ENCODE measurements at places on chromosomes 7 and 10.

GRCh38 chr10:104472957-104473745, 119.5 kb downstream of the CFAP58 start:
- DNase-seq: no peak

- no peak for DNase-seq
Observed at GRCh38 chr10:52688899-52689298, 83.7 kb downstream of the MBL2 start.

- no peak for DNase-seq
Observed at GRCh38 chr10:3750854-3751253, 34.2 kb downstream of the KLF6 start.

GRCh38 chr10:71270301-71271220, 48.5 kb upstream of the SLC29A3 start:
- DNase-seq: no peak

GRCh38 chr7:94216944-94217461, 177.7 kb upstream of the COL1A2 start:
- no peak for DNase-seq

DNA sequence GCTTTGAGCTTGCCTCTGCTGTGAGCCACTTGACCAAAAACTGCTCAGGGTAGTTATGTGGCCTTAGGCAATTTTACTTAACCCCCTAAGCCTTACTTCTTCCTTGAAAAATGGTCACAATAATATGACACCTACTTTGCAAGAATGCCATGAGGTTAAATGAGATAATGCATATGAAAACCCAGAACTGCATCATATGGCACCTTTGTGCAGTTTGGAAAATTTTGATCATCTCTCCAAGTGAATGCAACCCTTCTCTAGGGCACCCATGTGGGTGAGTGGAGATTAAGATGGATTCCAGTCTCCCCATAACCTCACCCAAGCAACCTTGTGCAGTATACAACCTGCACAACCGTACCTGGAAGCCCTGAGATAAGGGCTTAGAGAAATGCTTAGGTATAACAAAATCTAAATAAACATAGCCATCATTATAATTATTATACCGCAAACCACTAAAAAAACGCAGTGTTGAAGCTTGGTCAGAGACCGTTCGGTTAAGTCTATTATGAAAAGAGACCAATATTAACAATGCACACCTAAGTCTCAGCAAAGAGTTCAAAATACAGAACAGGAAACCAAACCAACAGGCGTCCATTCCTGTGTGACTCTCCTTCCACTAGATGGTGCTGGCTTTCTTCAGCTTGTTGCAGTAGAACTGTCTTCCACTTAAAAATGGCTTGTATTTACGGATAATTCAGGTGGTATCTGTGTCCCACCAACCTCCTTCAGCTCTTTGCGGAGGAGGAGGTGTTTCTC, 21.0 kb upstream of the ASB15 start:
- DNase-seq: no peak

GRCh38 chr7:90180011-90180585, 25.8 kb downstream of the STEAP1 start:
- no peak for DNase-seq

GRCh38 chr7:17689361-17689902, 250.9 kb downstream of the SNX13 start:
- no peak for DNase-seq

DNA sequence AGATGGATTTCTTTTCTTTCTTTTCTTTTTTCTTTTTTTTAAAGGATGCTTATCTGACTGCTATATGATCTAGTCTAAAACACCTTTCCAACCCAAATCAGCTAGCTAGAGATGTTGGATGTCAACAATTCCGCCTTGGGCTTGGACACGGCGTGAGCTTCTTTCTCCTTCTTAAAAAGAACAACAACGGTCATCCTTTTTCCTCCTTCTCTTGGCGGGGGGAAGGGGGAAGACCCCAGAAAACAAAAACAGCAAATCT, 1.0 kb downstream of the BEND7 start:
- no peak for DNase-seq

- no peak for DNase-seq
Observed at GRCh38 chr10:112744181-112745096, 205.6 kb upstream of the TCF7L2 start.

DNA sequence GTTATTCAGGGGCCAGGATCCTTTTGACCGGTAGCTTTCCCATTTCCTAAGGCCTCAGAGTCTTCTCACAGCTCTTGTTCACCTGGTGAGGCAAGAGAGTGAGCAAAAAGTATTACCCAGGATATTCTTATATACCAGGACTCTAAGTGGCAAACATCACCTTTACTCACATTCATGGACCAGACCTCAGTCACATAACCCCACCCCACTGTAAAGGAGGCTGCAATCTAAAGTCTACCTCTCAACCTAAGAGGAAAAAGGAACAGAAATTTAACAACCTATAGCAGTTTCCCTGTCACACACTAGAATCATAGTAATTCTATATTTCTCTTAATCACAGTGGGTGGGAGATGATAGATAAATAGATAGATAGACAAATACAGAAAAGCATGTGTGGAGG, 176.0 kb upstream of the PTPRZ1 start:
- no peak for DNase-seq

DNA sequence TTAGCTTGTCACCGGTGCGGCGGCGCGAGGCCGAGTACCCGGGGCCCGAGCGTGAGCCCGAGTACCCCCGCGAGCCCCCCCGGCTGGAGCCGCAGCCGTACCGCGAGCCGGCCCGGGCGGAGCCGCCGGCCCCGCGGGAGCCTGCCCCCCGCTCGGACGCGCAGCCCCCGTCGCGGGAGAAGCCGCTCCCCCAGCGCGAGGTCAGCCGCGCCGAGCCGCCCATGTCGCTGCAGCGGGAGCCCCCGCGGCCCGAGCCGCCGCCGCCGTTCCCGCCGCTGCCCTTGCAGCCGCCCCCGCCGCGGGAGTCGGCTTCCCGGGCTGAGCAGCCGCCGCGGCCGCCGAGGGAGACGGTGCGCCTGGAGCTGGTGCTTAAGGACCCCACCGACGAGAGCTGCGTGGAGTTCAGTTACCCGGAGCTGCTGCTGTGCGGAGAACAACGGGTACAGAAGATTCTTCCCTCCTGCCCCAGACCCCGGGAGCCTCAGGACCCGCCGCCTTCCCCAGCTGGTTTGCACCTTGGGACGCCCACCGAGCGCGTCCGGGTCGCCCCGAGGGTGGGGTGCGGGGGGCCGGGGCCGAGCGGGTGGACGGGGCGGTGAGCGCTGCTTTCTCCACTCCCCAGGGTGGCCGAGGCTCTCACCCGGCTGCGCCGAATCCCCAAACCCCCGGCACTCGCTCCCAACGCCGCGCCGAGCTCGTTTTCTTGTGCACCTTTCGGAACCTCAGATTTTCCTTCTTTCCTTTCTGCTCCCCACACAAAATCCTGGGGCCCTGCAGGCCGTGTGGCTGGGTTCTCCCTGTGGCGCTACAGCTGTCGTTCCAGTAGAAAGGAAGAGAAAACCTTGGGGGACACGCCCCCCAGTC, 708 bp downstream of the UBN2 start:
- no peak for DNase-seq

DNA sequence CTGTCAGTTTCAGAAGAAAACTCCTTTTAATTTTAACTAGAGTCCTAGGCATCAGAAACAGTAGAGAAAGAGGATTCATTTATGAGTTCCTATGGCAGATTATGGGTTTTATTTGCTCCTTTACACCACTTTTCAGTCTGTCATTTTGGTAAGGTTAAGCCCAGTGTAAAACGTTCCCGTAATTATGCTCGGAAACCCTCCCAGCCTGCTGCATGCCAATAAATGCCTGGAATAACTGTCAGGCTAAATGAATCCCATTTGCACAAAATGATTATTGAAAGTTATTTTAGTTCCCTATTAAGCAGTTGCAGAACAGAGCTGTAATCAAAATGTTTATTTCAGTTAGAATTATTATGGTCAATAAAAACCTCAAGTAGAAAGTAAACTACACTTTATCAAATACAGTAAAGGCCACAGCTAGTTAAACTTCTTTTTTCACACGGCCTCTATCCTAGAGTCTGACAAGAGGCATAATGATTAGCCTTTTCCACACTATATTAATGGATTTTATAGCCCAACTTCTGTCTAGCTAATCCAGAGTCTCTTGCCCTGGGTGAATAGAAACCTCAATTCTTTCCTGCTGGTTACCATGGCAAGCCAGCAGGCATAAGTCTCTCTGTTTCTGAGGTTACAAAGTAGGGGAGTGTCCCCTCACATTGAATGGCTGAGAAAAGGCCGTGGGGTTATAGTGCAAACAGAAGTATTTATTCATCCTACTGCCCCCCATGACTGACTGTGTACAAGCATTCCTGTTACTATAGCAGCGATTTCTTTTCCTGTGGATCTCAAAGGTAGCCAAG, 80.8 kb upstream of the NPVF start:
- DNase-seq: no peak

DNA sequence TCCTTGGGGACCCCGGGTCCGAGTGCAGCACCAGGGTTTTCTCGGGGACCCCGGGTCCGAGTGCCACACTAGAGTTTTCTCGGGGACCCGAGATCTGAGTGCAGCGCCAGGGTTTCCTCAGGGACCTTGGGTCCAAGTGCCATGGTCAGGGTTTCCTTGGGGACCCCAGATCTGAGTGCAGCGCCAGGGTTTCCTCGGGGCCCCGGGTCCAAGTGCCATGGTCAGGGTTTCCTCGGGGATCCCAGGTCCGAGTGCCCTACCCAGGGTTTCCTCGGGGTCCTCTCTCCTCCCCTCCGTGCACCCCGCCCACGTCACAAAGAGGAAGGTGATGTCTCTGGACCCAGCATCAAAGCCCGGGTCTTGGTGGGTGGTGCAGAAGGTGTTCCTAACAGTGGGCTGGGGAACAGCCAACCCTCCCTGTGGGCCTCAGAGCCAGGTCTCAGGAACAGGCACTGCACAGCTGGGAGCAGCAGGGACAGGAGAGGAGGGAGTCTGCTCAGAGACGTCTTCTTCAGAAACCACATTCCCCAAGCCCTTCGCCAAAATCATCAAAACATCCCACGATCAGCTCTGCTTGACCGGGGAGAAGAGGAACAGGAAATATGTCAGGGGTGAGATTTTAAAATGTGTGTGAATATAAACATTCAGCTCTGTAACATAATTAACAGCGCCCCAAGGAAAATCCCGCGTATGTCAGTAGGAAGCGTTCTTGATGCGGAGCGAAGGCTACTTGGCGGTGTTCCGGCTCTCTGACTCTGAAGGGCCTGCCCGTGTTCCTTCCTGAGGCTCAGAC, 540.7 kb downstream of the DNAJB6 start:
- no peak for DNase-seq

- no peak for DNase-seq
Observed at GRCh38 chr7:135672560-135673359, 10.4 kb downstream of the STMP1 start.

GRCh38 chr10:30943451-30943850, 88.2 kb downstream of the ZNF438 start:
- DNase-seq: no peak

- DNase-seq: no peak
Observed at GRCh38 chr7:51236470-51237132, 80.0 kb downstream of the COBL start.

- no peak for DNase-seq
Observed at GRCh38 chr7:5615190-5616070, 166.0 kb downstream of the RNF216 start.

DNA sequence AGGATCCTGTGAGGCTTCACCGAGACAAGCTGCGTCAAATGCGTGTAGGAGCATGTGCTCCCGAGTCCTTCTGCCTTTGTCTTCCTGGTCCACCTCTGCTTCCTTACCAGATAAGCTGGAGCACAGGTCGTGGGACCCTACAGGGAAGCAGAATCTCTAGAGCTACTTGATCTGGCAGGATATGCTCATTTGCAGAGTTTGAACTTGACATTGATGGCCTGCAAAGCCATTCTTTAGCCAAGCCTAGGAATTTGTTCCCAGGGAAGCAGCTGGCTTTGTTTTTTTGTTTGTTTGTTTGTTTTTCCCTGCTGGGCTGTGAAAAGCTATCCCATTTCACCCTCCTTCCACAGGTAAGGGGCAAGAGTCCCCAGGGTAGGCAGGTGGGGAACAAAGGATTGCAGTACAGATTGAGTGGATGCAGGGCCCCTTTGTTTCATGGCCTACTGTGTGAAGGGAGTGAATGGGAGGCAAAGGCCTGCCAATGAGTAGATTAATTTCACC, 200.0 kb upstream of the BMPER start:
- DNase-seq: no peak

GRCh38 chr7:73618538-73618937, 5.8 kb downstream of the MLXIPL start:
- no peak for DNase-seq

DNA sequence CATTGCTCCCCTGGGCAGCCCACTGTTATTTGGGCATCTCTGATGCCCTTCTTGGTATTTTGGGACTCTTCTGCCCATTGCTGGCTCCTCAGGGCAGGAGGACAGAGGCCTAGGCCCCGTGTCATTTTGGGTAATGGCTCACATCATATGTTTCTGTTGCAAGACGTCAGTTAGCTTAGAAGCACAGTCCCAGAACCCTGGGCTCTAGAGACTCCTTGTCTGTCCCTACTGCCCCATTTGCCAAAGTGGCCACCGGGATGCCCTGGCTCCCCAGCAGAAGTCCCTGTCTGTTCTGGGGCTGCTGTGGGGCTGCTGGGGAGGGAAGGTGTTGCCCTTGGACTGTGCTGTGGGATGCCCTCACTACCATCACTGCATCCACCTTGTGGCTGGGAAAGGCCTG, 48.8 kb downstream of the ADCYAP1R1 start:
- DNase-seq: no peak

DNA sequence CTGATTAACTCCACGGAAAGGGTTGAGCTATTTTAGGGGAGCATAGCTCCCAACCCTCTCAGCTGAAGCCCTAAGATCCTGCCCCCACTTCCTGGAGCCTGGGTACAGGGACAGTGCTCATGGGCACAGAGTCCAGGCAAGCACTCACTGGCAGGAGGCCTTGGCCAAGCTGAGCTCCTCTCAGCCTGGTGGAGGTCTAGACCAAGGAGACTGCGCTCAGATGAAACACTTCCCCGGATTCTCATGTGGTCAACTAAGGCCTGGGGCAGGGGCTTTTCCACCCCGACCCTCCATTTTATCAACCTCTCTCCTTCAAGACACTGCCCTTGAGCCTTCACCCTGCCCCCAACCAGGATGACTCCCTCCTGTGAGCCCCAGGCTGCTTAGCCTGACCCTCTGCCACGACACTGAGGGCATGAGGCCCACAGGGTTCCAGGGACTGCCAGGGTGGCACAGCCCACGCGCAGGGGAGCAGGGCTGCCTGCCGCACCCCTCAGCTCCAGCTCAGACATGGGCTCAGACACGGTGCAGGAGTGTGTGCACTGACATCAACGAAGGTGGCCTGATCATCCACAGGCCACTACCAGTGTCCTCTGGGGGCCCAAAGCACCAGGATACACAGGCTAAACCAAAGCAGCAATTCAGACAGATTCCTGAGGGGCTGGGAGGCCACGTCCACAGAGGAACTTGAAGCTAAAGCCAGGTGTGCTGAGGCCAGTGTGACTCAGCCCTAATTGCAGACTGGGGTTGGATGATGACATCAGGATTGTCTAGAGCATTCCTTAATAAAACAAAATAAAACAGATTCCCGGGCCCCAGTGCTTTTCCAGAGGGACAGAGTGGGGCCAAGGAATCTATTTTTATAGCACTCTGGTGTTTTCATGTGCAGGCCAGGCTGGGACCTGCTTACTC, 18.8 kb downstream of the CHAT start:
- DNase-seq: no peak
